ENCODE measurements at places on chromosomes 7 and 10. TPM values are rescaled to one million over a fixed set of nuclear protein-coding genes. Genes with fewer than 3 reads are reported as not detected.

VTI1A gene
- 13.1 TPM for total RNA-seq

ELMO1 gene
- 2.1 TPM for total RNA-seq

PON1 gene
- 0.64 TPM for total RNA-seq

MSS51 gene
- 0.26 TPM for total RNA-seq

SLC26A5 gene
- not detected for total RNA-seq

PRKCQ gene
- 3.5 TPM for total RNA-seq

ABCB4 gene
- not detected for total RNA-seq

GNAT3 gene
- not detected for total RNA-seq

FKBP6 gene
- total RNA-seq: not detected

FZD1 gene
- 2.1 TPM for total RNA-seq

ANKRD61 gene
- total RNA-seq: 0.53 TPM

CC2D2B gene
- not detected for total RNA-seq

TAS2R41 gene
- total RNA-seq: not detected

INHBA gene
- total RNA-seq: 0.11 TPM

SPDYE2B gene
- not detected for total RNA-seq

PSD gene
- 0.55 TPM for total RNA-seq
